Nephron progenitor cell (in vitro differentiated cells): ENCODE measurements at places on chromosomes 11 and 22.

GRCh38 chr11:24357620-24358410 is 139.0 kb upstream of the LUZP2 start:
- H3K4me1 ChIP-seq, result no peaks in the 10 kb centered on the region
- DNase-seq, result no peak
- H3K4me3 ChIP-seq, result no peak overlapping the region
- H3K36me3 ChIP-seq, result no peaks in the 10 kb centered on the region
- H3K27ac ChIP-seq, result no peak overlapping the region

DNA sequence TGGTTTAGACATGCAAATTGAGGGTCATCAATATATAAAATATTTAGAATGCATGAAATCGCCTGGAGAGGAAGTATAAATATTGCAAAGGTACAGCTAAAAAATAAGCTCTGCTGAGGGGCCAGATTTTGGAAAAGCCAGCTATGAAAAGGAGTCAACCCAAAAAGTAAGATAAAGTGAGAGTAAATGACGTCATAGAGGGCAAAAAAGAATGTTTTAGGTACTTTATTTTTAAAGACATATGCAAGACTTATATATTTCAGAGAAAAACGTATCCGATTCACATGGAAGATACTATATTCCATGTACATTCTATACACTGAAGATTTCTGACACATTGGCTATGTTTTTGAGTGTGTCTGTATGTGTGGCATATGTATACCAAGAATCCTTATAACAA is 13.6 kb downstream of the GRM5 start:
- no peak for DNase-seq
- H3K4me1 ChIP-seq, result no peaks in the 10 kb centered on the region
- H3K36me3 ChIP-seq, result no peaks in the 10 kb centered on the region
- no peak overlapping the region for H3K4me3 ChIP-seq

- DNase-seq, result no peak
- H3K27me3 ChIP-seq, result no peaks in the 10 kb centered on the region
- no peak overlapping the region for H3K4me3 ChIP-seq
- H3K36me3 ChIP-seq, result peaks cover 10% of the 10 kb centered on the region
Observed at GRCh38 chr22:35950262-35950661, 78.4 kb downstream of the RBFOX2 start.

DNA sequence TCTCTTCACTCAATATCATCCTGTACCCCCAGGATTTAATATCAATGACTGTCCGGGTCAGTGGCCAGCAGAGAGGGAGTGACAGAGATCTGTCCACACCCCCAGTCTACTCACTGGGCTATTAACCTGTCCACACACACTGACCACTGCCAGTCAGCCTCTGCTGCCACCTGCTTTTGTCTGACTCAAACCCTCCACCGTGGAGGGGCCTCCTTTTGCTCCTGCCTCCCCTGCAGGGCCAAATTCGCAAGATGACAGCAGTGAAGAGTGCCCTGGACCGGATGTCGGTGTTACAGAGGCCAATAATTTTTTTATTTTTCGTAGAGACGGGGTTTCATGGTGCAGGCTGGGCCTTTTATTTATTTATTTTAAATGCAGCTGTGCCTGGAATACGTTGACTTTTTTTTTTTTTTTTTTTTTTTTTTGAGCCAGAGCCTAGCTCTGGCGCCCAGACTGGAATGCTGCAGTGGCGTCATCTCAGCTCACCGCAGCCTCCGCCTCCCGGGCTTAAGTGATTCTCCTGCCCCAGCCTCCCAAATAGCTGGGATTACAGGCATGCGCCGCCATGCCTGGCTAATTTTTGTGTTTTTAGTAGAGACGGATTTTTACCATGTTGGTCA is 5.1 kb downstream of the PDXP start:
- DNase-seq, result no peak
- no peak overlapping the region for H3K4me3 ChIP-seq
- H3K4me1 ChIP-seq, result peaks cover 57% of the 10 kb centered on the region
- peaks cover 32% of the 10 kb centered on the region for H3K36me3 ChIP-seq

DNA sequence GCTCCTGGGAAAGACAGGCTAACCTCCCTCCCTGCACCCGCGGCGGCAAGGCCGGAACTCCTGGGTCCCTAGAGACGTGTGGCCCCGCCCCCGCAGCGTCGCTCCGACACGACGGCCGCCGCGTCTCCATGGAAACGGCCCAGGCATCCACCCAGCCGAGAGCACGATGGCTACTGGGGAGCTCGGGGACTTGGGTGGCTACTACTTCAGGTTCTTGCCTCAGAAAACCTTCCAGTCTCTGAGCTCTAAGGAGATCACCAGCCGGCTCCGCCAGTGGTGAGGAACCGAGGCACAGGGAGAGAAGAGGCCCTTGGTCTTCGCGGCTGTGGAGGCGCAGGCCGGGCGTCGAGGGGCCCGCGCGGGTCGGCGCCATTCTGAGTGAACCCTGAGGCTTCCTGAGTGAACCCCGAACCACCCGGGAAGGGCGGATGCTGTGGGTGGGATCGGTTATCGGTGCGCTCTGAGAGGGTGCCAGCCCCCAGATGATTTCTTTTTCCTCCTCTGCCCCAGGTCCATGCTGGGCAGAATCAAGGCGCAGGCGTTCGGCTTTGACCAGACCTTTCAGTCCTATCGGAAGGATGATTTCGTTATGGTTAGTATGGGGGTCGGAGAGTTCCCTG is at the start of gene CFAP300:
CFAP300 (plus strand) TSS at position 133 of the 620 bp plus-strand sequence; CDS start at position 167, 34 bp downstream.
- peak within 1 kb of the TSS; percentile 83 for H3K4me3 ChIP-seq
- peaks cover 22% of the 10 kb centered on the region for H3K4me1 ChIP-seq
- no peaks in the 10 kb centered on the region for H3K27me3 ChIP-seq
- peak; percentile 88 for DNase-seq
- H3K36me3 ChIP-seq, result no peaks in the 10 kb centered on the region
- H3K27ac ChIP-seq, result peak within 1 kb of the TSS; percentile 36

- no peaks in the 10 kb centered on the region for H3K4me1 ChIP-seq
- H3K36me3 ChIP-seq, result no peaks in the 10 kb centered on the region
- no peaks in the 10 kb centered on the region for H3K27me3 ChIP-seq
- no peak overlapping the region for H3K4me3 ChIP-seq
Observed at GRCh38 chr11:103483996-103484395, 374.8 kb downstream of the DYNC2H1 start.

GRCh38 chr22:29756341-29756740 is 10.5 kb downstream of the ZMAT5 start:
- no peak overlapping the region for H3K27ac ChIP-seq
- H3K4me1 ChIP-seq, result peaks cover 15% of the 10 kb centered on the region
- DNase-seq, result no peak
- H3K27me3 ChIP-seq, result no peaks in the 10 kb centered on the region
- H3K4me3 ChIP-seq, result no peak overlapping the region

DNA sequence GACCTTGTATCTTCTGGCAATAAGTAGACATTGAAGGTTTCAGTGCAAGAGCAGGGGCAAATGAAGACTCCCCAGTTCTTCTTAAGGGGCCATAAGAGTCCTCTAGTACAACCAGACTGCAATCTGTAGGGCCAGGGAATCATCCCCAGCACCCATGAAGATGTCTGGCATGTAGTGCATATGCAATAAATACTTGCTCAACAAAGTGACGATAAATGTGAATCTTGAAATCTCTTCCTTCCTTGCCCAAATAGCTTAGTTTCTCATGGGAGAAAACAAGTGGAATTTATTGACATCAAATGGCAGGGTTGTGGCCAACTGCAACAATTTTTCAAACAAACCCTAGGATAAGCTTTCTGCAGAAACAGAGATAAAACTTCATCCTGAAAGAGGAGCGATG is 107.6 kb downstream of the ABTB2 start:
- H3K27ac ChIP-seq, result no peak overlapping the region
- DNase-seq, result no peak
- H3K27me3 ChIP-seq, result peaks cover 45% of the 10 kb centered on the region
- no peak overlapping the region for H3K4me3 ChIP-seq
- no peaks in the 10 kb centered on the region for H3K36me3 ChIP-seq
- H3K4me1 ChIP-seq, result peaks cover 64% of the 10 kb centered on the region

DNA sequence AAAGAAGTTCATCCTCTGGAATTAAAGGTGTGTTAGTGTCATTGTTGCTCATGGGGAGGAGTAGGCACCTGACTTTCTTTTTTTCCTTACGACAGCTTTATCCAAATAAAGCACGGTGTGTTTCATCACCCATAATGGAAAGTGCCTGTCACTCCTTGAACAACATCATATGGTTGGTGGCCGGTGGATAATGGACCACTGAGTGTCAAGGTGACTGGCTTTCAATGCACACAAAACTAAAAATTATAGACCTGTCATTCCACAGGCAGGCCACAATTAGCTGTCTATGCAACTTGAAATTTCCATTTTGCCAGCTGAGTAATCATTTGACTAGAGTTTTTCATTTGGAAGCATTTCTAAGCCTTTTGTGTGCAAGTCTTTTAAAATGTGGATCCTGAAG is 45.0 kb upstream of the MPPED2 start:
- H3K36me3 ChIP-seq, result no peaks in the 10 kb centered on the region
- no peak overlapping the region for H3K4me3 ChIP-seq
- peaks cover 11% of the 10 kb centered on the region for H3K4me1 ChIP-seq
- DNase-seq, result no peak

DNA sequence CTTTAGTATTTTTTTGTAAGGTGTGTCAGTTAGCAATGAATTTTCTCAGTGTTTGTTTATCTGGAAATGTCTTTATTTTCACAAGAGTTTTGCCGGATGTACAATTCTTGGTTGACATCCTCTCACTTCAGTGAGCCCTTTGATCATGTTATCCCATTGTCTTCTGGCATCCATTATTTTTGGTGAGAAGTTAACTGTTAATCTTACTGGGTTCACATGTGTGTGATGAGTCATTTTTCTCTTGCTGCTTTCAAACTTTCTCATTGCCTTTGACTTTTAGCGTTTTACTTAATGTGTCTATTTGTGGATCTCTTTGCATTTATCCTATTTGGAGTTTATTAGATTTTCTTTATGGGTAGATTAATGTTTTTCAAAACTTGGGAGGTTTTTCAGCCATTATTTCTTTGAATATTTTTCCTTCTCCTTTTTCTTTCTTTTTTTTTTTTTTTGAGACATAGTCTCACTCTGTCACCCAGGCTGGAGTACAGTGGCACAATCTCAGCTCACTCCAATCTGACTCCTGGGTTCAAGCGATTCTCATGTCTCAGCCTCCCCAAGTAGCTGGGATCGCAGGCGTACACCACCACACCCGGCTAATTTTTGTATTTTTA is 100.5 kb upstream of the RRM1 start:
- peaks cover 14% of the 10 kb centered on the region for H3K27me3 ChIP-seq
- peaks cover 3% of the 10 kb centered on the region for H3K4me1 ChIP-seq
- DNase-seq, result no peak
- peaks cover 52% of the 10 kb centered on the region for H3K36me3 ChIP-seq

DNA sequence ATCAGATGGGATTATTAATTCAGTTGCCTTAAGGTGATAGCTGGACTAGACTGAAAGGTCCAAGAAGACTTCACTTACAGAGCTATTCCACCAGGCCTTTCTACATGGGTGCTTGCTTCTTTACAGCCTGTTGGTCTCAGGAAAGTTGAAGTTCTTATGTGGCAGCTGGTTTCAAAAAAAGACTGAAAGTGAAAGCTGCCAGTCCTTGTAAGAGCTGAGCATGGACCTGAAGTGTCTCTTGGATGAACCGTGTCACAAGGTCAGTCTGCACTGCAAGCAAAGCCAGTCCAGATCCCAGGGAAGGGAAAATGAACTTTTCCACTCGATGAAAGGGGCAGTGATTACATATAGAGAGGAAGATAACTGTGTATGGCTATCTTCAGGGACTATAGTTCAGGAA is 201.5 kb upstream of the LUZP2 start:
- no peak for DNase-seq
- no peak overlapping the region for H3K27ac ChIP-seq
- no peak overlapping the region for H3K4me3 ChIP-seq
- no peaks in the 10 kb centered on the region for H3K36me3 ChIP-seq
- no peaks in the 10 kb centered on the region for H3K27me3 ChIP-seq
- H3K4me1 ChIP-seq, result no peaks in the 10 kb centered on the region

GRCh38 chr11:77472991-77473800 is 698 bp downstream of the PAK1 start:
- H3K27me3 ChIP-seq, result no peaks in the 10 kb centered on the region
- peak overlapping the region; percentile 91 for H3K4me3 ChIP-seq
- peaks cover 43% of the 10 kb centered on the region for H3K4me1 ChIP-seq

GRCh38 chr11:9876331-9876730 is 212.5 kb downstream of the SWAP70 start:
- H3K4me1 ChIP-seq, result peaks cover 27% of the 10 kb centered on the region
- H3K27me3 ChIP-seq, result peaks cover 3% of the 10 kb centered on the region
- no peak for DNase-seq
- no peak overlapping the region for H3K4me3 ChIP-seq

DNA sequence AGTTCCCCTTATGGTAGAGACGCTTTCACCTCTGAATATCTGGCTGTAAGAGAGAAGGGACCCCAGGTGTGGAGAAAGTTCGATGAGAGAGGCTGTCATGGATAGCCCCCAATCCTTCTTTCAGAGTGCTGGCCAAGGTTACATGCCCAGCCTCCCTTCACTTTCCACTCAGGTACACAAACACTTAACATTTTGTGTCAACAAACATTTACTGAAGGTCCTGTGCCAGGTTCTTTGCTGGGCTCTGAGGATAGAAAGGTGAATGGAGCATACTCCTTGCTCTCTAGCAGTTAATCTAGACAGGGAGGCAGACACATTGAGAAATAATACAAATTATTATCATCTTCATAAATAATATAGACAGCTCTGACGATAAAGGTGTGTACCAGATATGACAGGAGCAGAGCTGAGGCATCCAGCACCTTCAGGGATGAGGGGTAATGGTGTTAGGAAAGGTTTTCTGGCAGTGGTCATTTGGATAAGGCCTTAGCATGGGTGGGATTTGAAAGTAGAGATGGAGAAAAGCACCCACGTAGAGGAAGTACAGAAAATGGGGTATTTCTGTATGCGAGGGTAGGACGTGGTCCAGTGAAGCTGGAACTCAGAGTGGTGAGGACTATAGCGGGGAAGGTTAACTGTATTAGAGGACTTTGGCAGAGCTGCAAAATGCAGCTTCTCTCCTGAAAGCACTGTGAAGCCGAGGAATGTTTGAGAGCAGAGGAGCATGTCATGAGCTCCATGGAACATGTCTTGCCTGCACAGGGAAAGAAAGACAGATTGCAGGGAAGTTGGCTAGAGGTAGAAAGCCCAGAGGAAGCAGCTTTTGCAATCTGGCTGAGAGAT is 19.6 kb downstream of the PPFIBP2 start:
- DNase-seq, result no peak
- peaks cover 37% of the 10 kb centered on the region for H3K27me3 ChIP-seq
- no peak overlapping the region for H3K4me3 ChIP-seq
- no peaks in the 10 kb centered on the region for H3K36me3 ChIP-seq
- H3K4me1 ChIP-seq, result peaks cover 14% of the 10 kb centered on the region

GRCh38 chr11:73198677-73199076 is 19.4 kb upstream of the P2RY2 start:
- H3K36me3 ChIP-seq, result no peaks in the 10 kb centered on the region
- peaks cover 33% of the 10 kb centered on the region for H3K4me1 ChIP-seq
- DNase-seq, result no peak

DNA sequence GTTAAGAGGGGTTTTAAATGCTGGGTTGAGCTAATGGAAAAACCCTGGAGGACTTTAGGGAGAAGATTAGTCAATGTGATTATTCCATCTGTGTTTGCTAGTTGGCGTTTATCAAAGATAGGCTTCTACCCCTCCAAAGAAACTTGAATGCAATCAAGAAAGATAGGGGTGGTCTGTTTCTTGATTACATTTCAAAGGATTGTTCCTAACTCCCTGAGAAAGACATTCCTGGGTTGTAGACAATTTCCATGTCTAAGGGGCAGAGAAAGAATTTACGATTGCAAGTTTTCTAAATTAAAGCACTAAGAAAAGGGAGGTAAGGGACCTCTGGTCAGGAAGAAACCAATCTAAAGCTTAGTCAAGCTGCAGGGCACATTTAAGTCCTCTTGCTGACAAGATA is 2268.7 kb downstream of the LRRC4C start:
- no peak for DNase-seq
- no peaks in the 10 kb centered on the region for H3K4me1 ChIP-seq
- H3K27me3 ChIP-seq, result no peaks in the 10 kb centered on the region
- no peaks in the 10 kb centered on the region for H3K36me3 ChIP-seq
- no peak overlapping the region for H3K4me3 ChIP-seq
